ENCODE measurements at places on chromosomes 16 and 17. TPM values are rescaled to one million over a fixed set of nuclear protein-coding genes. Genes with fewer than 3 reads are reported as not detected.

The PPP1R1B gene
- total RNA-seq = 2.7 TPM

The RGS9 gene
- total RNA-seq = 39.8 TPM

DNA sequence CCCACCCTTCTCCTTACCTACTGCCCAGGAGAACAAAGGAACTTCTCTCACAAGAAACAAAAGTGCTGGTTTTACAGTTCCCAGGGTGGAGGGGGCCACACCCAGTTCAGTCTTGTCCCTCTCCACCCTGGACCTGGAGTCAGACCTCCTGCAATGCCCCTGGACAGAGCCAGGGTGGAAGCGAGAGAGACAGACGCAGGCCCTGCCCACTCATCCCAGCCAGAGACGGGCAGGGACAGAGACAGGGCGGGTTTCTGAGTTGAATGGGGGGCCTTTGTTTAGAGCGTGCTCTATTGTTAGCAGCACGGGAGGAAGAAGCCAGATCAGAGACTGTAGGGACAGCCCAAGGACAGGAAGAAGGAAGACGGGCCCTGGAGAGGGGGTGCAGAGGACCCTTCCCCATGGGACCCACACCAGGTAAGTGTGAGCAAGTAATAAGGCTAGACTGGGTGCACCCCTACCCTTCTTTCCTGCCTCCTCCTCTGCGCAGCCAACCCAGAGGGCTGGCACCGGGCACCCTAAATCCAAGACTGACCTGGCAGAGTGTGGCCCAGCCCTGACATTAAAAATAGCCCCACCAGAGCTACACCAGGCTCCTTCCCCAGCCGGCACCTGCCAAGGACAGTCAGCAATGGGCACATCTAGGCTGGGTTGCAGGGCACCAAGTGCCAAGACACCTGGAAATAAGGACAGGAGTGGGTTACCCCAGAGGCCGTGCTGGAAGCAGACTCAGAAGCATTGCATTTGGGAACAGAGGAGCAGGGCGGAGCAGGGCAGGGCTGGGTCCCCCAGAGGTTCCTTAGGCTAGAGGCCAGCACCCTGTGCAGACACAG is 10.9 kb downstream of the JUP start:
- no peak for ATAC-seq

DNA sequence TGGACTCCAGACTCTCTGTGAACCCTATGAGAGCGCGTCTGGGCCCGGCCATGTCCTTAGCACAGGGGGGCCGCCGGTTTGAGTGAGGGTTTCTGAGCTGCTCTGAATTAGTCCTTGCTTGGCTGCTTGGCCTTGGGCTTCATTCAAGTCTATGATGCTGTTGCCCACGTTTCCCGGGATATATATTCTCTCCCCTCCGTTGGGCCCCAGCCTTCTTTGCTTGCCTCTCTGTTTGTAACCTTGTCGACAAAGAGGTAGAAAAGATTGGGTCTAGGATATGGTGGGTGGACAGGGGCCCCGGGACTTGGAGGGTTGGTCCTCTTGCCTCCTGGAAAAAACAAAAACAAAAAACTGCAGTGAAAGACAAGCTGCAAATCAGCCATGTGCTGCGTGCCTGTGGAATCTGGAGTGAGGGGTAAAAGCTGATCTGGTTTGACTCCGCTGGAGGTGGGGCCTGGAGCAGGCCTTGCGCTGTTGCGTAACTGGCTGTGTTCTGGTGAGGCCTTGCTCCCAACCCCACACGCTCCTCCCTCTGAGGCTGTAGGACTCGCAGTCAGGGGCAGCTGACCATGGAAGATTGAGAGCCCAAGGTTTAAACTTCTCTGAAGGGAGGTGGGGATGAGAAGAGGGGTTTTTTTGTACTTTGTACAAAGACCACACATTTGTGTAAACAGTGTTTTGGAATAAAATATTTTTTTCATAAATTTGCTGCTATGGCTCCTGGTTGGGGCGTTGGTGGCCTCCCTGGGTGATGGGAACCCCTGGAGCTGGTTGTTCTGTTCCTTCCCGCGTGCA is 23.1 kb downstream of the STAT5A start:
- ATAC-seq = peak; percentile 95

GRCh38 chr17:75827308-75828075 is 16.7 kb downstream of the UNC13D start:
- peak; percentile 81 for ATAC-seq

All from gastroesophageal sphincter (tissue), 4 donors.